ENCODE measurements at places on chromosomes 6 and 20.

GRCh38 chr6:162200041-162200440 lies 527.5 kb downstream of the PRKN start:
- no peak for ATAC-seq

- ATAC-seq, result no peak
These were observed 208.9 kb upstream of the FOXQ1 start for GRCh38 chr6:1103021-1103420.

GRCh38 chr6:152110886-152111820 lies 303.7 kb downstream of the ESR1 start:
- peak; percentile 40 for ATAC-seq

GRCh38 chr6:32151181-32151862 lies 417 bp downstream of the PRRT1 start:
- ATAC-seq, result no peak

- ATAC-seq, result no peak
These were observed 40.8 kb upstream of the RNF182 start for GRCh38 chr6:13883966-13884365.

GRCh38 chr6:164005004-164005711 lies 590.6 kb downstream of the QKI start:
- ATAC-seq, result no peak

DNA sequence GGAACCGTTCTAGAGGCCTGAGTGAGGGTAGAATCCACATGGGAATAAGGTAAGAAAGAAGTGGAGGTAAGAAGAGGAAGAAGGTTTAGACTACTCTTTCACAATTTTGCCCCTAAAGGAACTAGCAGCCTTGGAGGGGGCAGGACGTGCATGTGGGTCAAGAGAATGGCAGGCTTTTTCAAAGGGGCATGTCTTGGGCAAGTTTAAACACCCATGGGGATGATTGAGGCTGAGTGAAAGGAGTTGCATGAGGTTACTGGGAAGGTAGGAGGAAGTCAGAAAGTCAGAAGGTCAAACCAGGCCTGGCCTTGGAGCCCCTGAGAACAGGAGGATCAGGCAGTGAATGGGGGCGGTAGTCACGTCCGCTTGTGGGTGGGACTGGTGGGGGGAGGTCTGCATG lies 10.2 kb downstream of the ADA start:
- no peak for ATAC-seq

DNA sequence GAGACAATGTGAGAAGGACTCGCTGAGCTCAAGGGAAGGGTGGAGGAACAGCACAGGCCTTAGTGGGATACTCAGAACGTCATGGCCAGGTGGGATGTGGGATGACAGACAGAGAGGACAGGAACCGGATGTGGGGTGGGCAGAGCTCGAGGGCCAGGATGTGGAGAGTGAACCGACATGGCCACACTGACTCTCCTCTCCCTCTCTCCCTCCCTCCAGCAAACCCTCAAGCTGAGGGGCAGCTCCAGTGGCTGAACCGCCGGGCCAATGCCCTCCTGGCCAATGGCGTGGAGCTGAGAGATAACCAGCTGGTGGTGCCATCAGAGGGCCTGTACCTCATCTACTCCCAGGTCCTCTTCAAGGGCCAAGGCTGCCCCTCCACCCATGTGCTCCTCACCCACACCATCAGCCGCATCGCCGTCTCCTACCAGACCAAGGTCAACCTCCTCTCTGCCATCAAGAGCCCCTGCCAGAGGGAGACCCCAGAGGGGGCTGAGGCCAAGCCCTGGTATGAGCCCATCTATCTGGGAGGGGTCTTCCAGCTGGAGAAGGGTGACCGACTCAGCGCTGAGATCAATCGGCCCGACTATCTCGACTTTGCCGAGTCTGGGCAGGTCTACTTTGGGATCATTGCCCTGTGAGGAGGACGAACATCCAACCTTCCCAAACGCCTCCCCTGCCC lies 1.7 kb downstream of the TNF start:
- no peak for ATAC-seq

- ATAC-seq, result peak; percentile 69
These were observed 112.4 kb downstream of the ARMC2 start for GRCh38 chr6:108960601-108961000.

DNA sequence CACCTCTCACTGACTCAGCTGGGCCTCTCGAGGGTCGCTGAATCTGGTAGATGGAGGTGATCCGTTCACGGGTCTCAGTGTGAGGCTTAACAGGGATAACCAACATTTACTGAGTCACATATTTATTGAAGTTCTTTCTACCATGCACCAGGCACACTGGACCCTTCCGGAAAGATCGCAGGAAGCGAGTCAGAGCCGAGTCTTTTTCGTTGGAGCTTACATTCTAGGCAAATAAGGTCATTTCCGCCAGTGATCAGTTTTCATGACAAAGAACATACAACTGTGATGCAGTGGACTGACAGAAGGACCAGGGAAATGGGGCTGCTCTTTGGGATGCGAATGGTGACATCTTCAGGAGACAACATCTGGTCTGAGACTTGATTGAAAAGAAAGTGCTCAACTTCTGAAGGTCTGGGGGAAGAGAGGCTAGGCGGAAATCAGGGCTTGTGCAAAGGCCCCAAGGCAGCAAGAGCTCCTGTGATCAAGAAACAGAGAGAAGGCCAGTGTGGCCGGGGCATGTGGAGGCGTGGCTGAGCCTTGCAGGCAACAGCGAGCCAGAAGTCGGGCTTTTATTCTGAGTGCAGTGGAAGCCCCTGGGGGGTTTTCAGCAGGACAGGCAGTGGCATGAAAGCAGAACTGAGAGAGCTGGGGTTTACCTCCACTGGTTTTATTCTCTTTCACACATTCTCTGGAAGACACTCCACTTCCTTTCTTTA lies 56.7 kb downstream of the APCDD1L start:
- no peak for ATAC-seq

DNA sequence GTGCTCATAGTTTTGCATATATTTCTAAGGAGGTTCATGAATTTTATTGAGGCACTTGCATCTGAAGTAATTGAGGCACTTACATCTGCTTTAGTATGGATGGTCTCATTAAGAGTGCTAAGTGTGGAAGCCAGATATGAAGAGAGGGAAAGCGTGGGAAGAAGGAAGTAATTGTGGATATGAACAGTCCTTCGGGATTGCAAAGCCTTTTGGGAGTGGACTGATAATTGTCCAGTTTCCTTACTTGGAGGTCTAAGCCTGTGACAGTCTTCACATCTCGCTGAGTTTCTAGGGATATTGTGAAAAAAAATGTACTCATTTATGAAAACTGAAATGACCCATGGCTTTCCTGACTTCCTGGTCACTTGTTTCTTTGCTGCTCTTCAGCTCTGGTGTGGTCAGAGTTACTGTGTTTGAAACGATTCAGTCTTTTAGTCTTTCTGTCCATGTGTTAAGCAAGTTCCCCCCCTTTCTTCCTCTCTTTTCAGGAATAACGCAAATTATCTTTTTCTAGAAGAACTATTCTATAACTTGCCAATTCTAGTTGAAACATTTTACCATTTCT lies 137.3 kb downstream of the ZFAND3 start:
- ATAC-seq, result no peak

DNA sequence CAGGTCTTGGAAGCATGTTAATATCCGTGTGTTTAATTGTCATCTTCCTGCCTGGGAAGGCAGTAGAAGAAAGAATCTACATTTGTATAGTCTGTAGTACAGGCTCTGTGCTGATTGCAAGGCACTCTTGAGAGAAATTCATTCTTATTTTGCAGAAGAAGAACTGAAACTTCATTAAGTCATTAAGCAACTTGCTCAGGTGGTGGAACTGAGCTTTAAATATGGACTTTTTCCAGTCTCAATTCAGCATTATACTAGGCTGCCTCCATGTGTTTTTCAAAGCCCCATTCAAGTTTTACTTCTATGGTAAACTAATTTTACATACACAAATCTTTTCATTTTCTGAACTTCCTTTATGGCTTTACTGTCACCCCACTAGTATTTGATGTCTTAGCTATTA lies 18.7 kb downstream of the ZNF451 start:
- ATAC-seq, result no peak

DNA sequence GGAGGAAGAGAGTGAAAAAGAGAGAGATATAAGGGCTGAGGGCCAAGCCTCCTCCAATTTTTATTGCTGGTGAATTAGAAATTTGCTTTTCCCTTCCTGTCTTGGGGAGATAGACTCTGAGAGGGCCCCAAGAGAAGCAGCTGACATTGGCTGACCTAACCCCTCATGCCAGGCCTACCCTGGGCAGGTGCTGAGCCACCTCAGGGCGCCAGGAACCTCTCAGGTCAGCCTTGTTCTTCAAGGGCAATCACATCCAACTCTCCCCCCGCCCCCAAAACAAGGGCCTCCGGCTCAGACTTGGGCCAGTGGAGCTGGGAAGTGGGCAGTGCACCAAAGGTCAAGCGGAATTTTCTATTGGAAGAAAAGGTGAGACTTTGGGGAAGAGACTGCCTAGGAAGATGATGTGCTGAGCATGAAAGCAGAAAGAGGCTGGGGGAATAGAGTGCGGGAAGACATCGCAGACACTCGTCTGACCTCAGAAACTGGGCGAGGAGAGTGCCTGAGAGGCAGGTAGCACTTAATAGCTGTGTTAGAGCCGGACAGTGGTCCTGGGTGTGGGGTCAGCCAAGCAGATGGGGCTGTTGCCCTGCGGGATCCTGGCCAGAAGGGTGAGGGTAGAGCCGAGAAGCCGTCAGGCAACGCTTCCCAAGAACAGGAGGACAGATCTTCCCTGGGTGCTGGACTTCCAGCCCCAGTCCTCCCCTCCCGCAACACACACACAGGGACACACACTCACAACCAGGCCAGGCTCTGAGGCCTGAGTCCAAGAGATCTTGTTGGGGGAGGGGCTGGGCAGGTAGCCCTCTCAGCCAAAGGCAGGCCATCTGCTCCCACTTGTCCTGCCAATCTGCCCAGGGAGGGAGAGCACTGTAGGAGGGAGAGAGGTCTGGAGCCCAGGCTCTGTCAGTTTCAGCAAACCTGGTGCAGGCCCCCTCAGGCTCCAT lies 3.7 kb upstream of the FASTKD5 start:
- ATAC-seq, result no peak

- ATAC-seq, result no peak
These were observed 170.3 kb downstream of the CD109 start for GRCh38 chr6:73866305-73866704.

GRCh38 chr20:45407067-45407745 lies 883 bp upstream of the DBNDD2 start:
- peak; percentile 72 for ATAC-seq

DNA sequence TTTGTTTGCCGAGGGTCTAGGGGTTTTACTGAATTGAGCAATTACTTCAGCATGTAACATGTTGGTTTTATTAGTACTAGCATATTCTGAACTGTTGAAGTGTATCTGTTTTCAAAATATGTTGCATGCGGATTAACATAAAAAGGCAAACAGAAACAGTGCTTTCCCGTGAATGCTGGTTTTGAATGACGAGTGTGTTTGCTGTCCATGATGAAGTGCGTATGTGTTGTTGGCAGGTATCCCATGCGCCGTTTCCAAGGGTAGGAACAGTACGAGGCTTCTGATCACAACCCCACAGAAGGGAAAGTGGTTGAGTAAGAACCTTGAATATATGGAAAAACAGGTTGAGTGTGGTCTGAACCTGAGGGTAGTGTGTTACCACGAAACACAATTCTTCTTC lies 232.9 kb downstream of the SAMD5 start:
- no peak for ATAC-seq

GRCh38 chr20:46151936-46152335 lies 33.8 kb downstream of the CD40 start:
- ATAC-seq, result no peak

GRCh38 chr20:33556246-33556645 lies 66.3 kb downstream of the CBFA2T2 start:
- no peak for ATAC-seq

- no peak for ATAC-seq
These were observed 30.5 kb downstream of the FBXO9 start for GRCh38 chr6:53095716-53096115.

- ATAC-seq, result peak; percentile 13
These were observed 31.6 kb downstream of the TUBB2B start for GRCh38 chr6:3195695-3196497.

GRCh38 chr6:13273931-13274706 lies 54.2 kb downstream of the TBC1D7 start:
- no peak for ATAC-seq

DNA sequence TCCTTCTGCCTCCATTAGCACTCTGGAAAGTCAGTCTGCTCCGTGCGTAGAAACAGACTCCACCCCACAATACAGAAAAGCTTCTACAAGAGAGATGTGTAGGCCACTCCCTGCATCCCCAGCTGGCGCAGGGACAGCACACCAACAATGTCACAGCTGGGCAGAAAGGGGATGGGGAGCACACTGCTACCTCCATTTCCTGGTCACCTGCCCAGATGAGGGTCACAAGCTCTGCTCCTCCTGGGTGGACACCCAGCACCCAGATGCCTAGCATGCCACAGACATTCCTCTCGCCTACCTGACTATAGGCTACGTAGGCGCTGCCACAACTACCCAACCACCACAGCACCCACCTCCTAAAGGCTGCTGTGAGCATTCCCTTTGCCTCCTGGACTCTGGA lies 12.2 kb downstream of the BEND3 start:
- no peak for ATAC-seq

DNA sequence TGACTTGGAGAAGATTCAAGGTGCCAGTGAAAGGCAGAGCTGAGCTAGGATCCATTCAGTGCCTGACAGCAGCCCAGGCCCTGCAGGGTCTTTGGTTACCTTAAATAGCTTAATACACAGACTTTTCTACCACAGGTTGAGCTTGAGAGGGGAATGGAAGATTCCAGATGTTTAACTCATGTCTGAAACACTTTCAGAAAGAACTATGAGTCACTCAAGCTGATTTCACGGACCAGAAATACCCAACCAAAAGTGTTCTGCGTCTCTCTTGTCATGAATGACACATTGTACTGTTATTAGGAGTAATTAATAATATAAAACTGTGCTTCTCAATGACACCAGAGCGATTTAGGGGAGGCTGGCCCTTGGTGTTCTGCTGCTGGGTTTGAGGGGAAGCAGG lies 6.4 kb upstream of the PMEPA1 start:
- no peak for ATAC-seq

GRCh38 chr6:64732888-64733287 lies 974.1 kb downstream of the EYS start:
- ATAC-seq, result no peak

- no peak for ATAC-seq
These were observed 68.0 kb downstream of the SLC35F1 start for GRCh38 chr6:117974914-117975627.

DNA sequence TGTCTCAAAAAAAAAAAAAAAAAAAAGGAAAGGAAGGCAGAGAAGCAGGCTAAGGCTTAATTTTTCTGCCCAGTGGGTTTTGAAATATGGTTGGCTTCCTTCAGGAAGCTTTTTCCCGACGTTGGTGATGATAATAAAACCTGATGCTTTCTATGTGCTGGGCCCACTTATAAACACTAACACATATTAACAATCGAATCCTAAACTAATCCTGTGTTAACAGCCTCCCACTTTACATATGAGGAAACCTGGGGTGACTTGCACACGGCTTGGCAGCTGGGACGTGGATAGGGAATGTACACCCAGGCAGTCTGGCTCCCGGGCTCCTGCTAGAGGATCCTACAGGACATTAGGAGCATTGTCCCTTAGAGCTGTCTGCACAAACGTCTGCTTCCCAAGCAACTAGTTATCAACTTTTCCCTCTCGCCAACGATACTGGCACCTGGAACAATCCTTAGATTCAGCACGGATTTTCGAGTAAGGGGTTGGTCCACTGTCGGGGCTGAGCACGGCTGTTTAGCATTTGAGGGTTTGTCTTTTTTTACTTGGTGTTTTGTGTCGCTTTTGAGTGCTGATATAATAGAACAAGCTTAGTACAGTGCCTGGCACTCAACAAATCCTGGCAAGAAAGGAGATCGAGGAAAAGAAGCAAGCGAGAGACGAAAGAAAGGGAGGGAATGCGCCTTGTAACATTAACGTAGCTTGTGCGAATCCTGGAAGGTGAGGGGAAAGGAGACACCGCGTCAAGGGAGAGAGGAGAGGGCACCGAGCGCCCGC lies 622 bp upstream of the KIZ start:
- peak; percentile 56 for ATAC-seq

GRCh38 chr20:51791626-51792025 lies 10.7 kb downstream of the SALL4 start:
- ATAC-seq, result no peak
